ENCODE measurements at places on chromosomes 2 and 18.

- DNase-seq, result no peak
Observed at GRCh38 chr2:44430342-44430741, 68.6 kb downstream of the CAMKMT start.

- DNase-seq, result no peak
Observed at GRCh38 chr2:102103992-102104871, 38.3 kb upstream of the IL1R1 start.

- peak; percentile 57 for DNase-seq
Observed at GRCh38 chr2:26692897-26693849, 651 bp downstream of the KCNK3 start.

GRCh38 chr2:170073288-170073687, 104.7 kb upstream of the MYO3B start:
- DNase-seq, result no peak

DNA sequence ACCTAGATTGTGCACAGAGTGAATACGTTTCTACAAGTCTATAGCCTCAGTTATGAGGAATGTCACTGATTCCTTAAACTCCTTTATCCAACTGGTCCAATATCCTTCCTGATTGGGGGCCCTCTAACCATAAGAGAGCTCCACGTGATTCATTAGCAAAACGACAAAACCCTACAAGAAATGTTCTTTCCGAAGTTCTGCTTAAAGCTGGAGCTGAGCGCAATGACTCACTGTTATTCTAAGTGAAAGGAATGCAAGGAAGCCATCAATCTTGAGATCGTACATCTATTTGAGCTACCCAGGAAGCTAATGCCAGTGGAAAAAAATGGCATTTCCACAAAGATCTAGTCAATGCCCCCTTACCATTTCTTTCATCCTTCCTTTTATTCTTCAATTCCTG, 354.9 kb upstream of the CDH20 start:
- DNase-seq, result no peak

DNA sequence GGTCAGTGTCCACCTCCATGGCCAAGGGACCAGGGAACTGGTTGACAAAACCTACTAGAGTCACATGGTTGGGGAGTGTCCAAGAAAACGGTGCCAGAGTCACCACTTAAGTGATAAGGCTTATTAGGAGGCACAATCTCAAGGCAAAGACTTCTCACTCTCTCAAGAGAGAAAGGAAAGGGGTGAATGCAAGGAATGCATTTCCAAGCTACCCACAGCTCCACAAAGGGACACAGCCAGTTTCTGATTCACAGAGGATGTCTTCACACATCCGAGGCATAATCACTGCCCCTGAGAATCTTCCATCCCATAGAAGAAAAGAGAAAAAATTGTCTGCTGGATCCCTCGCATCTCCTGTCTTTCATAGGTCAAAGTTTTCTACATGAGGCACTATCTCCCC, 269.3 kb downstream of the TNS1 start:
- DNase-seq, result no peak

GRCh38 chr2:34875091-34875745, 1276.1 kb upstream of the FAM98A start:
- DNase-seq, result no peak

DNA sequence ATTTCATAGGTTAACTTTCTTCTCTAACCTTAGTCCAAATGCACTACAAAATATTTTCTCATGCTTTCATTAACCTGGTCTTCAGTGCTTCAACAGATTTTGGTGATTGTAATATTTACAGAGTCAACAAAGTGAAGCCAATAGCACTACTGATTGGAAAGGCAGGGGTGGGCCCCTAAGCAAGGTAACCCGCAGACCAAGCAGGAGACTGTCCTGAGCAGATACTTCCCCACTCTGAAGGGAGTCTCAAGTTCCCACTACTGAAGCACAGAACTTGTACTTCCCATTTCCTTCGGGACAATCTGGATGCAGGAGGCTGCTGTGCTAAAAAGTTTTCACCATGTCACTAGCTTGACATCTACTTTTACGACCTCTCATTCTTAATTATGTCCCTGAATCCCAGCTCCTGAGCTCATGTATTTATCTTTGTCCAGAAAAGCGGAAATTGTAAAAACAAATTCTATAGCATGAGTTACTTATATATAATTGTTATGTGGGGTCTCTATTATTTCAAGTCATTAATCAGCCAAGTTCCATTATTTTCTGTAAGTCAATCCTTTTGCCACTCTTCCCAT, 311.6 kb upstream of the REV1 start:
- no peak for DNase-seq

DNA sequence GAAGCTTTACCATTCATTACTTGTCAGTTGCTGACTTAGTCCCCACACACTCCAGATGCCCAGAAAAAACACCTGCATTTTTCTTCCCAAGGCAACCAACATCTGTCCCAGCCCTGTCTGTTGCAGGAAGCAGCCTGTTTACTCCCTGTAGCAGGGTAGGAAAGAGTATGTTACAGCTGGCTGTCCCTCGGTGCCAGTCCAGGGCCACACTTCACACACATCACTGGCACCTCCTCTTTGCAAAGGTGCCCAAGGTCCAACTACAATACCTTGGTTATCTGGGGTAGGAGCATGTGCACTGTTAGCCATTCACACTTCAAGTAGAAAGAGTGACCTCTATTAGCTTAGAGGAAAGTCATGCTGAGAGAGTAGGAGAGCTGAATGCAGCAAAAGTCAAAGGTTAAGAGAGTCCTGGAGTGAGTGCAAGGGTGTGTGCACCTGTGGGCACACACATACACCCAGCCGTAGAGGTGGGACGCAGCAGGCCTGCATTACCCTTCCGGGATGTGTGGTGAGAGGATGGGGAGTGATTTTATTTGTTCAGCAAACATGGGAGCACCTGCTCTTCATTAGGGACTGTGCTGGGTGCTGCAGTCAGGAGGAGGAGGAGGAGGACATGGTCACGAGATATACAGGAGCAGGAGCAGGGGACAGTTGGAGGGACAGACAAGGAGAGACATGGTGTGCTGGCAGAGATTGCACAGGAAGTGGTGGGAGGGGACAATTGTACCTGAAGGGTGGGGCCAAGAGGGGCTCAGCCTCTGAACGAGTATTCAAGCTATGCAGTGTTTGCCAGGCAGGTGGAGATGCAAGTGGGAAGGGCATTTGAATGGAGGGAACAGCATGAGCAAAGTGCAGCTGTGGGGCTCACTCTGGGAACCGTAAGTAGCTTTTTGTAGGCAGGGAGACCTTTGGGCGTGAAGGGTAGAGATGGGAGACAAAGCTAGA, 69.8 kb downstream of the TSN start:
- no peak for DNase-seq

DNA sequence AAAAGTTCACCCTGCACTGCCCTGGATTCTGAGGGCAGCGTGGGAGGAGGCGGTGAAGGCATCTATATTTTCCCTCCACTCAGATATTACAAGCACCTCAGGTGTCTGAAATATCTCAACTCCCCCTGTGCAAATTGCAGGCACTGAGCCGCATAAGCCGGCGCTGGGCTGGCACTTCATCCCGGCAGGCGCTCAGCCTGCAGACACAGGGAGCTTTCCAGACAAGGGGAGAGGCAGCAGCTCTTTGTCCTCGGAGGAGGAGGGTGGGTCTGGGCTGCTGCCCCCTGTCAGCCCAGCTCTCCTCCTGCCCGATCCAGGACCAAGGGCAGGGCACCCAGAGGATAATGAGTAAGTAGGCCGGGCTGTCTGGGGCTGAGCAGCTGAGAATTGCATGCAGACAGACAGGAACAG, 189.3 kb upstream of the MYT1L start:
- no peak for DNase-seq

DNA sequence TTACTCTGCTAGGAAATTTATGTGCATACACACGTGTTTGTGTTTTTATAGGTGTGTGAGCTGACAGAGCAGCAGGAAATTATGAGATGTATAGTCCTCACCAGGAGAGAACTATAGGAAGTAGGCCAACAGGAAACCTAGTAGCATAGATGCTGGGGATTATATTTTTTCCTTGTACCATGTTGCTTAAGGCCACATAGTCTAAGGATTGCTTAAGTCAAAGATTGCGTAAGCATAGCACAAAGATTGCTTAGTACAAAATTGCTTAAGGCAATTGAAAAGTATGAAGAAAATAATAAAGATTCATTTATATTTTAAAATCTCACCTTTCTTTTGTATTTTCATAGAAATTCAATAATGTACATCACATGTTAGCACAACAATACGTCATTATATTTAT, 18.7 kb upstream of the CCDC102B start:
- DNase-seq, result no peak

DNA sequence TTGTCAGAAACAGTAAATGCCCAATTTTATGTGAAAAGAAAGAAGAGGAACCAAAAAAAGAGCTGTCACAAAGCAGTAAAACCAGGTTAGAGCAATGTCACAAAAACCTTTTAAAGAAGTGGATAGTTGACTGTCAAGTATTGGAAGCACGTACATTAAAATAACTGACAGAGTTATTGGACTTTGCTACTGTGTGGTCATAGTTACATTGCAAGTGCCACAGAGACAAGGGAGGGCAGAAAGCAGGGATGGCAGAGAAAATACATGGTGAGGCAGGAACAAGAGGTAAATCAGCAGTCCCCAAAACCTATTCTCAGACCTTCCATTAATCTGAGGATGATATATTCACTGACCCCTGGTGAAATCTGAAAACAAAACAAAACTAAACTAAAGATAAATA, 116.3 kb downstream of the LRP1B start:
- DNase-seq, result no peak

DNA sequence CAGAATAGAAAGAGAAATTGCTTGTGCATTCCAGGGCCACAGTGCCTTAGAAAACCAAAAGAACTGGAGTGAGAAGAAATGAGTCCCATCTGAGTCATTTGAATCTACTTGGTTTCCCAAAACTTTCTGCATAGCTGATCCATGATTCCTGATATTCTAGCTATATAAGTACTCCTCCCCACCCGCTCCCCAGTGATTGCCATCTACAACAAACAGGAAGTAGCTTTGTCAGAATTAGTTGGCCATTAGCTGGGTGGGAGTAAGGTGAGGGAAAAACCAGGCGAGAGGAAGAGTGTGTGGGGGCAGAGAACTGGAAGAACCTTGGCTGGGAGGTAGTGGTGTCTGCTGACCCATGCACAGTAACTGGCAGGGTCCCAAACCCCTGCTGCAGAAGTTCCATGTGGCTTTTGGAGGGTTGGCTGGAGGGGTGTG, 122.1 kb downstream of the ACAA2 start:
- no peak for DNase-seq

Data from NCI-H2171 (cell line).